ENCODE measurements at places on chromosomes 2 and 18.

GRCh38 chr2:161901460-161901859, 172.6 kb downstream of the DPP4 start:
- DNase-seq = no peak

GRCh38 chr2:28544922-28545589, 49.2 kb downstream of the PLB1 start:
- DNase-seq = no peak

- no peak for DNase-seq
Measured at GRCh38 chr2:155643056-155643775, 689.3 kb downstream of the NR4A2 start.

- DNase-seq = no peak
Measured at GRCh38 chr2:222807431-222807830, 53.4 kb upstream of the ACSL3 start.

Data from Panc1 (cell line).